ENCODE measurements at places on chromosomes 6 and 20.

GRCh38 chr20:2693286-2694007 lies 867 bp downstream of the EBF4 start:
- no peak for DNase-seq

GRCh38 chr20:62357187-62357667 lies 9.9 kb downstream of the LAMA5 start:
- no peak for DNase-seq

DNA sequence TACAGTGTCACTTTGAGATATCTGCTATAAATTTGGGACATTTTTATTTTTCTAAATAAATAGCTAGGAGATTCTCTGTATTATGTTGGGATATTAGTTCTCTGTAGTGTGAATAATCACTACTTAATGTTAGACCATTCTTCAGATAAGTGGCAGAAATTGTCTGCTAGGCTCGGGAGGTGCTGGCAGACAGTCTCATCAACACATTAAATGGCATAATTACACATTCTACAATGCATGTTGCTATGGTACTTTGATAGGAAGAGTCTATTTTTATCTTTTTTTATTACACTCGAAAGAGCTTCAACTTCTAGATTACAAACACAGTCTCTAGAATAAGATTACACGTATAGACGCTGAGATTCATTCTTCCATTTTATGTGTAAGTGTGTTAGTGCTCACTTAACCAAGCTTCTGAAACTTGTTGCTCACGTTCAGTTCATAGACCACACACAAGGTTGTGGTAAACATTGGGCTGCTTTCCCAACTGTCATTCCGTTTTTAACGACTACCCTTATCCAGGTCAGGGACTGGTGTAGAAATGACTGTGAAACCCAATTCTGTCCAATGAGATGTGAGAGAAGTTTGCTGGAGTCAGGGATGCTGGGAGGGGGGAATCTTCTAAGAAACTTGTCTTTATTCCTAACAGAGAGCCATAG lies 78.6 kb downstream of the TPBG start:
- DNase-seq: no peak

DNA sequence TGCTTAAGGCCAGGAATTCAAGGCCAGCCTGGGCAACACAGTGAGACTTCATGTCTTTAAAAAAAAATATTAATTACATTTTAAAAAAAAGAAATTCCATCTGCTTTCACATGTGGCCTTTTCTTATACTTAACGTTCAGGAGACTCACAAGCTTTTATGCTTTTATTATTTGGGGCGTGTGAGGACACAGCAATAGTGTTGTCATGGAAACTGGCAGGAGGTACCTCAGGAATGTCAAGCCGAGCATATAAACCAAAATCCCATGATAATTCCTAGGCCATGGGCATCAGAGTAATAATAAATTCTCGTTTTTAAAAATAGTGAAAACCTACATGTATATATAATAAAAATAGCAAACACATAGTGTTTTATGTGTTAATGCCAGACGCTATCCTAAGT lies 89.8 kb downstream of the IYD start:
- no peak for DNase-seq
